ENCODE measurements at places on chromosomes 2 and 18.

GRCh38 chr18:73861771-73862170, 285.9 kb downstream of the FBXO15 start:
- no peak for DNase-seq

DNA sequence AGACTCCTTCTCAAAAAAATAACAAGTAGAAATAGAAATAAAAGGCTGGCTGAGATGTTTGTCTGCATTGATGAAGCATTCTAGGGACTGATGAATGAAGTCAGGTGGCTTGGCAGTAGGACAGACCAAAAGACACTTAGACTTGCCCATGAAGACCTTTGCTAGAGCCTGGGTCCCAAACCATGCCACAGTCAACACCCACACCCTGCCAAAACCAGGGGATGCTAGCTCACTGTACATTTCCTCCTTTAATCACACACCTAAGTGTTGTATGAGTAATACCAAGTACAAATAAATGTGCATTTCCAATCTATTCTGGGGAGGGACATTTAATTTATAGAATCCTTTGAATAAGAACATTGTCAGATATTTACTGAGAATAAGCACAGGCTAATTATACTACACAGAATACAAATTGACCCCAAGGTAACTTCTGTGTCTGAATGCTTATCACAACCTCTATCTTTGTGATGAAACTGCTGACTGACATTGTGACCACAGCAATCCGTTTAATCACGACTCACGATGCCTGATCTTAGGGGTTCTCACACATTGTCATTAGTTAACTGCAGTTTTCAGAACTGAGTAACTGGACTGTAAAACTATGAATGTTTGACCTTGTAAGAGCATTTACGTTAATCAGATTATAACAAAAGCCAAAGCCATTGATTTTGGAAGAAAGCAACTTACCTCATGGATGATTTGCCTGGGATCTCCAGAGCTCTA, 10.5 kb upstream of the NOL10 start:
- DNase-seq = no peak

DNA sequence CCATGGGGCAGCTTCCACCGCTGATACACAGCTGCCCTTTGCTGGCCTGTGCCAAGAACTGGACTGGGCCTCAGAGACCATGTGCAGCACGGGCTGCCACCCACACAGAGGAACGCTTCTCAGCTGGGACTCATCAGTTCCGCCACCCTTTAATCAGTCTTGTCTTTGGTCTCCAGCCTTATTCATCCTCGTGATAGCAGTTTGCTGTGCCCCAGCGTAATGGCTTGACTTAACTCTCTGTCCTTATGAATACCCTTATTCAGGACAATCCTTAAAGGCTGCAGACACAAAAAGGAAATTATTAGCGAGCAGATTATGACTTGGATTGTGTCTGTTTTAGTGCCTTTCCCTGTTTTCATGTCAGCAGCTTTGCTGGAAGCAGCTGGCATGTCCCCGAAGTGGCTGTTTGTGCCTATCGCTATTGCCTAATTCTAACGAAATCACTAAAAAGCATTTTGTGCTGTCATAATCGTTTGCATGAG, 108.9 kb upstream of the DAPL1 start:
- DNase-seq = no peak

GRCh38 chr18:55821219-55821618, 233.2 kb upstream of the TCF4 start:
- no peak for DNase-seq

GRCh38 chr18:71505526-71505925, 1038.6 kb downstream of the CBLN2 start:
- DNase-seq = no peak

- no peak for DNase-seq
Measured at GRCh38 chr18:55442561-55442960, 145.4 kb downstream of the TCF4 start.

- no peak for DNase-seq
Measured at GRCh38 chr2:28446531-28446930, 49.3 kb upstream of the PLB1 start.

- no peak for DNase-seq
Measured at GRCh38 chr2:45134726-45135125, 125.5 kb upstream of the SIX2 start.

- no peak for DNase-seq
Measured at GRCh38 chr2:238487652-238488346, 61.1 kb downstream of the ASB1 start.

DNA sequence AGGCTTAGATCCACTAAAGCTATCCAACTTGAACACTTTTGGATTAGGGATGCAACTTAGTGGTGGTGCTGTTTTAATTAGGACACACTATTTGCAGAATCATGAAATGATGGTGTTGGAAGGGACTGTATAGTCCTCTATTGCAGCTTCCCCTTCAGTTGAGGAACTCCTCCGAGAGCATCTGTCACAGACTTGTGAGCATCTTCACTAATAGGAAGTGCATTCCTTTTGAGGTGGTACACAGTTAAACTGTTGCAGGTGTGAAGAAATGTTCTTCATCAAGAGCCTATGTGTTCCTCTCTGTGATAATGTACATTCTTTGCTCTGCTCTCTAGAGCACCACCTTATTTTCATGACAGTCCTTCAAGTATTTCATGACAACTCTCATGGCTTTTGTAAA, 197.4 kb downstream of the CAMKMT start:
- no peak for DNase-seq

DNA sequence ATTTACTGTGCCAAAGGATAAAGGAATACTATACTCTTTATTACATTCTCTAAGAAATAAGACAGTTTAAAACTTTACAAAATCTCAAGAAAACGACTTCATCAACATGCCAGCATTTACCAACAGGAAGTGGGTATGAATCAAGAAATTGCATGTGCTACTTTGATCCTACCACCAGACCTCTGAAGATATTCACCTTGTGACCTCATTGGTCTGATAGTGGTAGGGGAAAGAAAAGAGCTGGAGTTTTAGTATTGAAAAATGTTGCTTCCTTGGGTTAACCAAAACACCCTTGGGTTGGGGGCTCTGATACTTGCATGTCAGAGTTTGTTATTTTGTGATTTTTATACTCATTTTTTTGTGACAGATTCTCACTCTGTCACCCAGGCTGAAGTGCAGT, 84.1 kb upstream of the LPIN2 start:
- peak; percentile 48 for DNase-seq

- no peak for DNase-seq
Measured at GRCh38 chr18:48991319-48991660, 40.5 kb upstream of the SMAD7 start.

DNA sequence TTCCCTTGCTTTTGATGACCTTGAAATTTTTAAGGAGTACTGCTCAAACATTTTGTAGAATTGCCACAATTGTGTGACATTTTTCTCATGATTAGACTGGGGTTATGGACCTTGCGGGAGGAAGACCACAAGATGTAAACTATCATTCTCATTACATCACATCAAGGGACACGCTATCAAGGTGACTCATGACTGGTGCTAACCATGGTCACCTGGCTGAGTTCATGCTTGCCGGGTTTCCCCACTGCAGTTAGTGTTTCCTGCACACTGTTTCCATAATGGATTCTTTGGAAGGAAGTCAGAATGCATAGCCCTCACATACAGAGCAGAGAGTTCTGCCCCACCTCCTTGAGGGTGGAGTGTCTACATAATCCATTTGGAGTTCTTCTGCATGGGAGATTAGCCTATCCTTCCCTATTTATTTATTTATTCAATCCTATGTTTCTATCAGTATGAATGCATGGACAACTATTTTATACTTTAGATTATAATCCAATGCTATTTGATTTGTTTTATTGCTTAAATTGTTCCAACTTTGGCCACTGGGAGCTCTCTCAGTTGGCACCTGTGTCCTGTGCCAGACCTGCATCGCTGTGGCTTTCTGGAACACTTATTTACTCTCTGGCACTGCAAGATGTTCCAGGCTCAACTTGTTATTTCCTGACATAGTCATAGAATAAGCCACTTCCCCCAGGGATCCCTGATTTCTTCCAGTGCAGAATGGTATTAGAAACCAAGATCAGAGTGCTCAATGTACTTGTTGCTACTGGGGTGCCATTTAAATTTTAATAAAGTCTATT, 6.0 kb downstream of the MC2R start:
- DNase-seq = no peak

DNA sequence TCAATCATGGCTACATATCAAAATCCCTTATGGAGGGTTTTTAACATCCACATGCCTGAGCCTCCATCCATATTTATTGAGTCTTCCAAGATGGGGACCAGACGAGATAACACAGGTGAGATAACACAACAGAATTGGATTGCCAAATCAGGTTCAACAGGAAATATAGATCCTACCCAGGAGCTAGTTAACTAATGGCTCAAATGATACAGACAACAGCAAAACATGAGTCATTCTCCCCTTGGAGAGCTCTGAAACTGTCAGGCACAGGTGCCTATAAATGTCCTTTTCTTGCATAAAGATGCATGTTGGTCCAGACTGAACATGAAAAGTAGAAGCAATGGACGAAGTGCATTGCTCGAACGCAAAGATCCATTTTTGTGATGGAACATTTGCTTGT, 202.2 kb downstream of the CDH20 start:
- DNase-seq = no peak

DNA sequence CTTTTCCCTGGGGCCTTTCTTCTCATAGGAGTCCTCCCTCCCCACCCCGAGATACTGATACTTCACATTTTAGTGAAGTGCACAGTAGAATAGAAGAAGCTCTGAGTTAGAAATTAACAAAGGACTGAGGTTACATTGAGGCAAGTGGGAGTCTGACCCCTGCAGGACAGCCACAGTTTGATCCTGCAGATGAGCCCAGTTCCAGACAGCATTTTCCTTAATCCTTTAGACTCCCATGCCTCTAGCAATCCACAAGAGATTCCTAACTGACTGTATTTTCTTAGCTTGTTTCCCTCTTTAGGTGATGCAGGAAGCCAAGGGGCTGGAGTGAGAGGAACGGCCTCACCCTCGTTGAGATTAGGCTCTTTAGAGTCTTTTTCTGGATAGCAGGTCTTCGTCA, 204.0 kb downstream of the CYRIA start:
- no peak for DNase-seq

GRCh38 chr2:188746727-188747126, 227.4 kb upstream of the COL3A1 start:
- DNase-seq = no peak

- no peak for DNase-seq
Measured at GRCh38 chr2:177989029-177989885, 83.3 kb downstream of the PDE11A start.

GRCh38 chr2:64786343-64787018, 132.8 kb upstream of the SERTAD2 start:
- DNase-seq = no peak

GRCh38 chr2:235498541-235498940, 4.7 kb downstream of the AGAP1 start:
- DNase-seq = no peak

- DNase-seq = no peak
Measured at GRCh38 chr2:133062931-133063665, 393.1 kb upstream of the LYPD1 start.

DNA sequence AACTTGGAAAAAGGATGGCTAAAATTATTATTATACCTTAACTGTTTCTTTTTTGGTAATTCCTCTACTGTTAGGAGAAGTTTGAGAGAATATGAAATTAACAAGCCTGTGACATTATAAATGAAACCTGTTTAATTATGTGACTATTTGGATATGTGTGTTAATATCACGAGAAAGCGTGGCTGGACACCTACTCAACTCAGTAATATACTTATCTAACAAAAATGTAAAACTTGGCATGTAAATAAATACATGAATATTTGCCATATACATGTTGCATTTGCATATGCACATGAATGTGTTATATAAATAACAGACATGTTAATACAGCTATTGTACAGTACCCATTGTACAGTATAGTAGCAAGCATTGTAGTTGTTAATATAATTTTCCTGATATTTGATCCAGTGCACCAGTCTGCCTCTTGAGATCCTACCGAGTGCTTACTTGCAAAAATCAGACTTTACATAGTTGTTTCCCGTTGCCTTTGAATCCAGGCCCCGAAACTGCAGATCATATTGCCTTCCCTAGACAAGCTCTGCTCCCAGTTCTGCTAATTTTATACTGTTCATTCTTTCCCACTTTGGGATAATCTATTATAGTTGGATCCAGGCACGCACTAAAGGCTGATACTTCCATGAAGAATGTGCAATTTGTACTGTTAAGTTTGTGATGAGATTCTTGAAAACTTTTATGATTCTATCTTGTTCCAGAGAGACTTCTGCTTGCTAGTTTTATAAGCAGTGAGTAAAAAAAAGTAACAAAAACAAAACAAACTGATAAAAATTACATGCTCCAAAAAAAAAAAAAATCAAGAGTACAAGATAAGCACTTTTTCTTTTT, 395.6 kb downstream of the ARHGAP15 start:
- no peak for DNase-seq

DNA sequence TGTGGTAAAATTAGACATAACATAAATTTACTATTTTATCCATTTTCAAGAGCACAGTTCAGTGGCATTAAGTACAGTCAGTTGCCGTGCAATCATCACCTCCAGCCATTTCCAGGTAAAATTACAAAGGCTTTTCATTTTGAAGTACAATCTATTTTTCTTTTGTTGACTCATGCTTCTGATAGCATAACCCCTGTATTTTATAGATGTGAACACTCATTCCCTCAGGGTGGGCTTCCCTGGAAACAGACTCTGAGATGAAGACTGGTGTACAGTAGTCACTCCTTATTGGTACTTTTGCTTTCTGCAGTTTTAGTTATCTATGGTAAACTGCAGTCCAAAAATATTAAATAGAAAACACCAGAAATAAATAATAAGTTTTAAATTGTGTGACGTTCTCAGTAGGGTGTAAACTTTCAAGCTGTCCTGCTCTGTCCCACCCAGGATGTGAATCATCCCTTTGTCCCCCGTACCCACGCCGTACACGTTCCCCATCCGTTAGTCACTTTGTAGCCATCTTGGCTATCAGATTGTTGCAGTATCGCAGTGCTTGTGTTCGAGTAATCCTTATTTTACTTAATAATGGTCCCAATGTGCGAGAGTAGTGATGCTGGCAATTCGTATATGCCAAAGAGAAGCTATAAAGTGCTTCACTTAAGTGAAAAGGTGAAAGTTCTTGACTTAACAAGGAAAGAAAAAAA, 41.1 kb upstream of the NAB1 start:
- DNase-seq = no peak

DNA sequence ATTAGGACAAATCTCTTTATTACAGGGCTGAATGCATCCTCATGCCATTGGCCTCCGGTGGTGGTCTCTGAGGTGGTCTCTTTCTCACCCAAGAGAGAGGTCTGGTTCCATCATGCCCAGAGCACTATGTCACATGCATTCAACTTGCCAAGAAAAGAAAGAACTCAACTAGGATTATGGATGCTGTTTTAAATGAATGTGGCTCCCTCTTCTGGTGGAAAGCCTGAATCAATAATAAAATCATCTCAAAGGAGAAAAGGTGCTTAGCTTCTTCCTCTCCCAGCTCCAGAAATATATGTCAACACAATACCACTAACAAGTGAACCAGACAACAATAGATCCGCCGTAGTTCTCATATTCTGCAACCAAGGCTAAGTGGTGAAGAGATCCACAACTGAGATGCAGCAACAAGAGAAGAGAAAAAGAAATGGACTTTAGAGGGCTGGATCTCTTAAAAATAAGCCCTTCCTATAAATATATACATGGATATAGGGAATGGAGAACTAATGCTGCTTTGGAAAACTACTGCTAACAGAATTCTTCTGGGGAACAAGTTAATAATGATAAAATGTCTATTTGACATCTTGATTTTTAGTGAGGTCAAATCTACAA, 396.8 kb downstream of the NCKAP5 start:
- no peak for DNase-seq
